ENCODE measurements at places on chromosomes 1 and 21. TPM values are rescaled to one million over a fixed set of nuclear protein-coding genes. Genes with fewer than 3 reads are reported as not detected.
A peak's percentile ranks its signal among the peaks of the same experiment; 100 is the strongest.

Gene LCE3D
- not detected for total RNA-seq

Gene KCNN3
- total RNA-seq, result 0.85 TPM

Gene FAM3B
- total RNA-seq, result not detected

Gene EXTL1
- total RNA-seq, result not detected

Gene SLC2A1
- 42.2 TPM for total RNA-seq

DNA sequence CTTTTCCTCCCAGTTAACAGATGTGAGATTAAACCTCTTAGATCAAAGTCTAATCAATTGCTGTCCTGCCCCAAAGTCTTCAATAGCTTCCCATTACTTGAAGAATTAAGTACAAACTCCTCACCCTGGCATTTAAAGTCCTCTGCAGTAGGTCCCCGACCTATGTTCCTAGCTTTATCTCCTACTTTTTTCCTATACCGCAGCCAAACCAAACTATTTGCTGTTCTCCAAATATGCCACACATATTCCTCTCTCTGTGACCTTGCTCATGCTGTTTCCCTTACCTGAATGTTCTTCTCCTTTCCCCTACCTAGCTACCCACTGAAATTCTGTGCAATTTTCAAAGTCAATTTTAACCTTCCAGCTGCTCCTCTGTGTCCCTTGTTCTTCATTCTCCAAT, 14.0 kb upstream of the PPP2R5A start:
- no peak overlapping the region for H3K4me3 ChIP-seq
- no peaks in the 10 kb centered on the region for H3K36me3 ChIP-seq
- no peak overlapping the region for H3K27ac ChIP-seq
- peaks cover 24% of the 10 kb centered on the region for H3K27me3 ChIP-seq
- no peaks in the 10 kb centered on the region for H3K4me1 ChIP-seq

GRCh38 chr1:67674260-67675011, 10.6 kb upstream of the GADD45A start:
- no peaks in the 10 kb centered on the region for H3K36me3 ChIP-seq
- DNase-seq, result peak; percentile 96
- peaks cover 18% of the 10 kb centered on the region for H3K4me1 ChIP-seq
- H3K27ac ChIP-seq, result peak overlapping the region; percentile 69
- H3K27me3 ChIP-seq, result no peaks in the 10 kb centered on the region
- H3K4me3 ChIP-seq, result no peak overlapping the region

GRCh38 chr1:149995927-149996326, 14.6 kb downstream of the OTUD7B start:
- peaks cover 8% of the 10 kb centered on the region for H3K4me1 ChIP-seq
- no peak overlapping the region for H3K27ac ChIP-seq
- no peaks in the 10 kb centered on the region for H3K36me3 ChIP-seq
- H3K4me3 ChIP-seq, result no peak overlapping the region
- DNase-seq, result peak; percentile 51

GRCh38 chr1:97739596-97740103, 181.2 kb downstream of the DPYD start:
- H3K27ac ChIP-seq, result no peak overlapping the region
- H3K4me1 ChIP-seq, result no peaks in the 10 kb centered on the region
- H3K36me3 ChIP-seq, result no peaks in the 10 kb centered on the region
- no peaks in the 10 kb centered on the region for H3K27me3 ChIP-seq

DNA sequence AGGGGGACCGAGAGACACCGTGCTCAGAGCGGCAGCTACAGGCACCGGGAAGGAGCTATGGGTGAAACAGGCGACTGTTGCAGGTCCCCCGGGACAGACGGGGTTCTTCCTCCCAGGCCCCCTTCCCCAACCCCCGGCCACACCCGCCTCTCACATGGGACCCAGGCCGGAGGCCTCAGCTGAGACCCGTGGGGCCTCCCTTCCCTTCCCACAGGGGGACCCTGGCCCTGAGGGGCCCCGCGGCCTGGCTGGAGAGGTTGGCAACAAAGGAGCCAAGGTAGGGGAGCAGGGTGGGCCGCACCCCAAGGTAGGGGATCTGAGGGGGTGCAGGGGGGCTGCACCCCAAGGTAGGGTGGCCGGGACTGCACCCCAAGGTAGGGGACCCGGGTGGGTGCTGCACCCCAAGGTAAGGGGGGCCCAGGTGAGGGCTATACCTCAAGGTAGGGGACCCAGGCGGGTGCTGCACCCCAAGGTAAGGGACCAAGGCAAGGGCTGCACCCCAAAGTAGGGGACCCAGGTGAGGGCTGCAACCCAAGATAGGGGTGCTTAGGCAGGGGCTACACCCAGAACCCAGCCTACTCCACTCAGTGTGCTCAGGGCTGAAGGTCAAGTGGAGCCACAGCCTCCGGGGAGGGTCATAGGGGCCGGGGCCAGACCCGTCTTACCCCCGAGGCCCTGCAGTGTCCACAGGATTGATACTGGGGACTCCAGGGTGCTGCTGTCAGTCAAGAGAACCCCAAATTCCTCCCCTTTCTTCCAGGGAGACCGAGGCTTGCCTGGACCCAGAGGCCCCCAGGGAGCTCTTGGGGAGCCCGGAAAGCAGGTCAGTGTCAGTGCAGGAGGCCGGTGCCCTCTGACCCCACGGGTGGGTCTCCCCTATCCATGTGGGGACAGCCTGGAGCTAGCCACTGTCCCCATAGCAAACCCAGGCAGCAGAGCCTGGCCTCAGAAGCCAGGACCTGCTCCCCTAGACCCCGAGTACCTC, 22.7 kb downstream of the COL6A2 start:
- H3K4me1 ChIP-seq, result no peaks in the 10 kb centered on the region
- H3K27me3 ChIP-seq, result no peaks in the 10 kb centered on the region
- DNase-seq, result no peak
- H3K27ac ChIP-seq, result no peak overlapping the region
- H3K4me3 ChIP-seq, result no peak overlapping the region

GRCh38 chr1:183872403-183872802, 67.5 kb downstream of the RGL1 start:
- H3K4me3 ChIP-seq, result peak overlapping the region; percentile 14
- peak overlapping the region; percentile 99 for H3K27ac ChIP-seq
- H3K4me1 ChIP-seq, result peaks cover 75% of the 10 kb centered on the region
- no peaks in the 10 kb centered on the region for H3K36me3 ChIP-seq

DNA sequence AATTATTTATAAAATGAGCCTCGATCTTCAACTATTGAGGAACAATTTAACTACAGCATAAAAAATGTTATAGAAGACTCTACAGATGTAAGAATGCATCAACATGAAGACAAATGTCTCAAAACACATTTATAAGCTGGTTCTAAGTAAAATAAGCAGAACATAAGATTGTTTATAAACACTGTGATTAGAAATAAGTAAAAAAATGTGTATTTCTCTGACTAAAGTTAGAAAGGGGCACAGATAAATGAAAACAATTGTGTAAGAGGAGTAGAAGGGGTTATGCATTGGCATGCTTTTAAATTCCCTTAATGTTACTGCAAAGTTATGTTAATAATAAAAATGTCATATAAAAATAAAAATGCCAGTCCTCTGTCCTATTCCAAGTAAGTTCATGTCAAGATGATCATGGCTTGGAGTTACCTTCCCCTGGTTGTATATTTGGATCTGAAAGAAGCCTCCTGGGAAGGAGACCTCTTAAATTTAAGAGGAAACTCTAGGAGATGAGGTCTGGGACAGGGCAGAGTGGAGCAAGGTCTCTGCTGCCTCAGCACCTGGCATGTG, 70.2 kb upstream of the FAM20B start:
- H3K4me3 ChIP-seq, result no peak overlapping the region
- H3K36me3 ChIP-seq, result no peaks in the 10 kb centered on the region
- no peaks in the 10 kb centered on the region for H3K4me1 ChIP-seq
- peaks cover 4% of the 10 kb centered on the region for H3K27me3 ChIP-seq

- no peak overlapping the region for H3K4me3 ChIP-seq
- H3K27ac ChIP-seq, result no peak overlapping the region
- H3K36me3 ChIP-seq, result no peaks in the 10 kb centered on the region
- no peaks in the 10 kb centered on the region for H3K4me1 ChIP-seq
- peaks cover 22% of the 10 kb centered on the region for H3K27me3 ChIP-seq
These were observed 2.7 kb upstream of the TMEM61 start for GRCh38 chr1:54977533-54978297.

- H3K4me1 ChIP-seq, result no peaks in the 10 kb centered on the region
- H3K4me3 ChIP-seq, result no peak overlapping the region
- DNase-seq, result no peak
- no peaks in the 10 kb centered on the region for H3K27me3 ChIP-seq
- H3K36me3 ChIP-seq, result no peaks in the 10 kb centered on the region
These were observed 404.0 kb downstream of the PRDM2 start for GRCh38 chr1:14103878-14104430.

DNA sequence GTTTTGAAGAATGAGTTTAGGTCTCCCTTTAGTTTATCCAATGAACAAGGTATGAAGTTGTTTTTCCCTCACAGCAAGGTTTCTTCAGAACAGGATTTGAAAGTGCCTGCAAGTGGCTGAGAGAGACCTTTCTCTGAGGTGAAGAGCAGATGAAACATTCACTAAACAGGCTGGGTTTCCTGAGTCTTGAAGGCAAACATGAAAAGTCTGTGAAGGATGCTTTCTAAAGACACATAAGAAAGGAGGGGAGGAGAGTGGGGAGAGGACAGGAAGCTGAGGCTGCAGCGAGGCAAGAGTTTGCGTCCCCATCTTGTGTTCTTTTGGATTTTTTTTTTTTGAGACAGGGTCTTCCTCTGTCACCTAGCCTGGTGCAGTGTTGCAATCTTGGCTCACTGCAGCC, 95.7 kb upstream of the SIM2 start:
- no peak overlapping the region for H3K27ac ChIP-seq
- H3K27me3 ChIP-seq, result peaks cover 12% of the 10 kb centered on the region
- DNase-seq, result no peak
- no peak overlapping the region for H3K4me3 ChIP-seq
- no peaks in the 10 kb centered on the region for H3K36me3 ChIP-seq

GRCh38 chr1:1114431-1114830, 1.5 kb downstream of the C1orf159 start:
- peaks cover 2% of the 10 kb centered on the region for H3K27me3 ChIP-seq
- H3K4me3 ChIP-seq, result no peak overlapping the region
- H3K27ac ChIP-seq, result no peak overlapping the region
- no peak for DNase-seq
- H3K4me1 ChIP-seq, result no peaks in the 10 kb centered on the region
- no peaks in the 10 kb centered on the region for H3K36me3 ChIP-seq

- H3K4me1 ChIP-seq, result peaks cover 4% of the 10 kb centered on the region
- H3K4me3 ChIP-seq, result no peak overlapping the region
- H3K36me3 ChIP-seq, result no peaks in the 10 kb centered on the region
- H3K27me3 ChIP-seq, result no peaks in the 10 kb centered on the region
These were observed 21.9 kb downstream of the TSNAX start for GRCh38 chr1:231550448-231550781.

GRCh38 chr1:51565009-51565408, 45.9 kb upstream of the EPS15 start:
- no peaks in the 10 kb centered on the region for H3K36me3 ChIP-seq
- H3K27ac ChIP-seq, result no peak overlapping the region
- no peaks in the 10 kb centered on the region for H3K27me3 ChIP-seq
- peaks cover 15% of the 10 kb centered on the region for H3K4me1 ChIP-seq
- no peak overlapping the region for H3K4me3 ChIP-seq

DNA sequence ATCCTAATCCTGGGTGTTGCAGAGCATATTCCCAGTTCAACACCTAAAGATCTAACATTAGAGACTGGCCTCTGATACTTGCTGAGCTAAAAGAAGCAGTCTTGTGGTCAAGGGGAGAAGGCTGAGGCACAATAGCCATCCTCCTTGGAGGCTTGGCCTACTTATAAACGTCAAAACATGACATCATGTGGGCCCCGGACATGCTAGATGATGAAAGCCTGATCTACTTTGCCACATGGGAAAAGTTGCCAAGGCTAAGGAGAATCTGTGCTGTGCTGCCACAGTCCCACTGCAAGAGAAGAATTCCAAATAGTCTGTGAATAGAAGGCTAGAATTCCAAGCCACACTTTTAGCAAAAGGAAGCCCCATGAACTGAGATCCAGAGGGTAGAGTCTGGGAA, 43.9 kb upstream of the SAMD13 start:
- H3K27ac ChIP-seq, result no peak overlapping the region
- H3K36me3 ChIP-seq, result no peaks in the 10 kb centered on the region
- no peak overlapping the region for H3K4me3 ChIP-seq
- peaks cover 9% of the 10 kb centered on the region for H3K4me1 ChIP-seq
- H3K27me3 ChIP-seq, result no peaks in the 10 kb centered on the region
